ENCODE measurements at places on chromosomes 3 and 15. TPM values are rescaled to one million over a fixed set of nuclear protein-coding genes. Genes with fewer than 3 reads are reported as not detected.
A peak's percentile ranks its signal among the peaks of the same experiment; 100 is the strongest.

DNA sequence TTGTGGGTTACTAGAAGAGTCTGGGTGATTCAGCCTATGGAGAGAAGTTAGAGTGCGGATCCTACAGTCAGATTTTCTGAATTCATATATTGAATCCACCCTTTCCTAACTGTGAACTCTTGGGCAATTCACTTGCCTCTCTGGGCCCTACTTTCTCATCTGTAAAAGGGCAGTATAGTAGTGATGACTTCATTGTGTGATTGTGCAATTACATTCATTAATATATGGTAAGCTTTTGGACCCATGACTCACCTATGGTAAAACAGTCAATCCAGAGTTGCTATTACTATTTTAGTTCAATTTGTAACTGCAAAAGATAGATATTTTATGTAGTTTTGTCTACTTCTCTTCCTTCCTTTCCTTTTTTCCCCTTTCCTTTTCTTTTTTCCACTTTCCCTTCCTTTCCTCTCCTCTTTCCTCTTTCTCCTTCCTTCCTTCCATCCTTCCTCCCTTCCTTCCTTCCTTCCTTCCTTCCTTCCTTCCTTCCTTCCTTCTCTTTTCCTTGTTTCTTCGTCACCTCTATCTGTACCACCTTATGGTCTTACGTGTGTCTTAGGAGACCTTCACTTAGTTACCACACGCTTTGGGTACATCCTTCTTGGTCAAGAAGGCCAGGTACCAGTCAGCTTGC is 37.0 kb downstream of the GMNC start:
- no peaks in the 10 kb centered on the region for H3K4me1 ChIP-seq
- no peak for DNase-seq
- no peak overlapping the region for H3K27ac ChIP-seq
- H3K4me3 ChIP-seq = no peak overlapping the region

DNA sequence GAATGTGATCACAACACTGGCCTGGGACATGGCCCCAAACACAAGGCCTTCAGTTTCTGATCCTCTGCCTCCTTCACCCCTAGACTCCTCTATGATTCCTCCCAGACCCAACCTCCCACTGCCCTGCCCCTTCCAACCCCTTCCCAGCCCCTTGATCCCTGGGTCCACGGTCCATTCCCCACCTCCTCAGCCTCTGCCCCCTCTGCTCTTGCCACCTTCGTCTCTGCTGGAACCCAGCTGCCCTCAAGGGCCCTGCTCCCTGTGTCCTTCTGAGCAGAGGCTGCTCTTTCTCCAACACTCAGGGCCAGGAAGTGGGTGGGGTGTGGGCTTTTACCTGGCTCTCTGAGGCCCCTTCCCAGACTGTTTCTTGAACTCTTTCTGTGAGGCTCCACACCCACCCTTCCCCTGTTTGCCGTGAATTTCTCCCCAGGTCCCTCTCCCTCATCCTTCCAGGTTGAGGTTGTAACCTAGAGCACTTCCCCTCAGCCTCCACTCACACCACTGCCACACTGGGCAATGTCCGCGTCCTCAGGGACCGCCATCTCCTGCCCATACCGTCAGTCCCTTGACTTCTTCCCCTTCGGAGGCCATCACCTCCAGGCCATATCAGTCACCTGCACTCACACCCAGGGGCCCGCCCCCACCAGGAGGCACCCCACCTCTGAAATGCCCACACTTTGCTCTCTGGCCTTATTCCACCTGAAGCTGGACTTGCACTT is 18.7 kb upstream of the SLCO2A1 start:
- no peak overlapping the region for H3K4me3 ChIP-seq
- H3K36me3 ChIP-seq = no peaks in the 10 kb centered on the region
- no peaks in the 10 kb centered on the region for H3K27me3 ChIP-seq

- H3K27ac ChIP-seq = no peak overlapping the region
- H3K4me1 ChIP-seq = peaks cover 3% of the 10 kb centered on the region
- no peak for DNase-seq
- no peaks in the 10 kb centered on the region for H3K27me3 ChIP-seq
- H3K4me3 ChIP-seq = no peak overlapping the region
These were observed 5.8 kb upstream of the TOPAZ1 start for GRCh38 chr3:44235604-44236484.

Gene MEX3B
- 2.4 TPM for total RNA-seq

Gene LRRC15
- not detected for total RNA-seq

- peak overlapping the region; percentile 97 for H3K4me3 ChIP-seq
- H3K27me3 ChIP-seq = no peaks in the 10 kb centered on the region
- H3K4me1 ChIP-seq = peaks cover 9% of the 10 kb centered on the region
- H3K36me3 ChIP-seq = no peaks in the 10 kb centered on the region
These were observed 274 bp upstream of the ZCWPW2 start for GRCh38 chr3:28348265-28348628.

DNA sequence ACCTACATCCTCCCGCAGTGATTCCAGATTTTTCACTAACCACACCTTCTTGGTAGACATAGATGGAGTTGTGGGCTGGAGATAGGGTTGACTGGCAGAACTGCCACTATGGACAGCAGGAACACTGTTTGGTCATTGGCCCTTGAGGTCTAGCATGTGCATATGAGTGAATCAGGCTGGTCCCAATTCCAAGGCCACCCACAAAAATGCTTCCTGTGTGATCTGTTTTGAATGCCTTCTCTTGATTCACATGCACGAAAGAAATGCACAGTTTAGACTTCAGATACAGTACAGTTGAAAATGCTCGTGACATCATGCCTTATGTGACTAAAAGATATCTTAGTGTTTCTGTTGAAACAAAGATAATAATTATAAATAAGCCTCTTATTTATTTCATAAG is 285.8 kb upstream of the SEMA6D start:
- H3K36me3 ChIP-seq = no peaks in the 10 kb centered on the region
- no peak overlapping the region for H3K4me3 ChIP-seq
- no peaks in the 10 kb centered on the region for H3K4me1 ChIP-seq
- H3K27ac ChIP-seq = no peak overlapping the region
- H3K27me3 ChIP-seq = no peaks in the 10 kb centered on the region

Gene PML
- 68.7 TPM for total RNA-seq

Gene P2RY1
- total RNA-seq = 2.0 TPM

Gene GMPPB
- 27.5 TPM for total RNA-seq

- no peaks in the 10 kb centered on the region for H3K27me3 ChIP-seq
- H3K4me3 ChIP-seq = no peak overlapping the region
- DNase-seq = no peak
- H3K27ac ChIP-seq = no peak overlapping the region
These were observed 13.5 kb upstream of the ACSBG1 start for GRCh38 chr15:78247911-78248310.

DNA sequence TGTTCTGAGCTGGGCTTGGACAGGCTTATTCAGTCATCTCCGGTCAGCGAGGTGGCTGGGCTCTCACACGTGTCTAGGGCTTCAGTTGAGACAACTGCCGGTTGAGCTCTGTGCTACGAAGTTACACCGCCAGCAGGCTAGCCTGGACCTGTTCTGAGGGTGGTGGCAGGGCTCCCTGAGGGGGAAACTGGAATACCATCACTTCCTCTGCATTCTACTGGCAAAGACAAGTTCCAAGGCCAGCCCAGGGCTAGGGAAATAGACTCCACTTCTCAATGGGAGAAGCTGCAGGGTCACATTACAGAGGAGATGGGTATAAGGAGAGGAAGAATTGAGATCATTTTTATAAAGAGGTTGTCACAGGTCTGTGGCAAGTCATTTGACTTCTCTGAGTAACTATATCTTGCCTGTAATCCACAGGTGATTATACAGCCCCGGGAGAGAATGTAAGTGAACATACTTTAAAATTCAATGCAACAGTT is 106.8 kb upstream of the IL12A start:
- no peaks in the 10 kb centered on the region for H3K36me3 ChIP-seq
- no peaks in the 10 kb centered on the region for H3K27me3 ChIP-seq
- no peaks in the 10 kb centered on the region for H3K4me1 ChIP-seq
- H3K4me3 ChIP-seq = no peak overlapping the region
- DNase-seq = no peak
- no peak overlapping the region for H3K27ac ChIP-seq

- H3K27me3 ChIP-seq = no peaks in the 10 kb centered on the region
- H3K36me3 ChIP-seq = no peaks in the 10 kb centered on the region
- no peaks in the 10 kb centered on the region for H3K4me1 ChIP-seq
- H3K4me3 ChIP-seq = no peak overlapping the region
- H3K27ac ChIP-seq = no peak overlapping the region
- DNase-seq = no peak
These were observed 105.6 kb downstream of the NFKBIZ start for GRCh38 chr3:101954936-101955335.

- no peak overlapping the region for H3K4me3 ChIP-seq
- H3K27ac ChIP-seq = no peak overlapping the region
- no peak for DNase-seq
- H3K36me3 ChIP-seq = no peaks in the 10 kb centered on the region
These were observed 413.7 kb downstream of the LPP start for GRCh38 chr3:188567478-188568195.

DNA sequence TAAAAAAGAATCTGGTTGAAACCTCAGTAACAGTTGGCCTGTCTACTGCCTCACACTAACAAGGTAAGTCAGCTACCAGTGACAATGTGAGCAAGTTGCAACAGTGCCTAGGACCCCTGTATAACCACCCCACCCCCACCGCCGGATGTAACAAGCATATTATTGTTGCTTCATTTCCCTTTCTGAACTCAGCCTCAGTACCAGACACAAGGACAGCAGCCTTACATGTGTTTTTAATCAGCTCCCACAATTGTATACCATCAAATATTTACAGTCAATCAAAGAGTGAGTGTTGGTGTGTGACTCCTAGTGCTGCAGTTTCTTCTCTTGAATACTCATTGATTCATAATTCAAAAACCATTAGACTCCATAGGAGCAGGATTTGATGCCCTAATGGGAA is 96.4 kb downstream of the PYDC2 start:
- no peaks in the 10 kb centered on the region for H3K27me3 ChIP-seq
- DNase-seq = no peak
- no peak overlapping the region for H3K4me3 ChIP-seq
- H3K36me3 ChIP-seq = no peaks in the 10 kb centered on the region
- H3K4me1 ChIP-seq = no peaks in the 10 kb centered on the region
- no peak overlapping the region for H3K27ac ChIP-seq

DNA sequence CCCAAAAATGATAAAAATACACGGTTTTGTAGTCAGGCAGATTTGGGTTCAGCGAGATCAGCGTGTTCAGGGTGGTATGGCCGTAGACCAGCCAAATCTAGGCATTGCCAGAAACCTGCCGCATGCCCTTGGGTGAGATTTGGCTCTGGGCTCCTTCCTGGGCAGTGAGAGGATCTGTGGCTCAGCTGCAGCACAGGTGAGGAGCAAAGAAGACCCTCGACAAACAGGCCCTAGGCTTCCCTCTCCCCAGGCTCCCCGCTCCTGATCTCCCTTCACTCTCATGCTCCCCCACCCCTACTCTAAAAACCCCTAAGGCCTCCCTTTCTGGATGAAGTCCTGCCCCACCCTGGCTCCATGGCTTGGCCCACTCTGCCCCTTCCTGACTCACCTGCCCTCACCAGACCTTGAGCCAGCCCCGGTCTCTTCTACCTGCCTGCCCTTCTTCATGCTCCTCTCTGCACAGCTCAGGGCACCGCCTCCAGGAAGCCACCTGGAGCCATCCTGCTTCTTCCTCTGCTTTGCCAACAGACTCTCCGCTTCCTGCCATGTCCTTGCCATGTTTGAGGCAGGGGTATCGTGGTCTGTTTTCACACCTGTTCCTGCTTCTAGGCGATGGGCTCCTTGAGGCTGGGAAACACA is 88.1 kb downstream of the CORO2B start:
- no peaks in the 10 kb centered on the region for H3K4me1 ChIP-seq
- H3K27ac ChIP-seq = no peak overlapping the region
- H3K4me3 ChIP-seq = no peak overlapping the region
- H3K27me3 ChIP-seq = no peaks in the 10 kb centered on the region
- H3K36me3 ChIP-seq = no peaks in the 10 kb centered on the region
- DNase-seq = no peak

Gene ADGRG7
- total RNA-seq = not detected

- H3K4me3 ChIP-seq = no peak overlapping the region
- H3K36me3 ChIP-seq = peaks cover 34% of the 10 kb centered on the region
- no peak overlapping the region for H3K27ac ChIP-seq
- H3K4me1 ChIP-seq = no peaks in the 10 kb centered on the region
These were observed 20.9 kb upstream of the USF3 start for GRCh38 chr3:113717308-113717707.

GRCh38 chr15:96042734-96043224 is 287.7 kb upstream of the NR2F2 start:
- DNase-seq = no peak
- H3K27ac ChIP-seq = no peak overlapping the region
- peaks cover 6% of the 10 kb centered on the region for H3K27me3 ChIP-seq
- H3K4me1 ChIP-seq = no peaks in the 10 kb centered on the region
- no peak overlapping the region for H3K4me3 ChIP-seq
- H3K36me3 ChIP-seq = no peaks in the 10 kb centered on the region

- peak within 1 kb of the TSS; percentile 89 for H3K27ac ChIP-seq
- peak within 1 kb of the TSS; percentile 86 for H3K4me3 ChIP-seq
- peaks cover 56% of the 10 kb centered on the region for H3K4me1 ChIP-seq
- peak; percentile 85 for DNase-seq
These were observed at the start of gene PLCB2 for GRCh38 chr15:40307421-40308211. TSS of gene PLCB2 (minus strand) at chr15:40307935. CDS start at chr15:40307672, 263 bp downstream.

- H3K27ac ChIP-seq = no peak overlapping the region
- no peaks in the 10 kb centered on the region for H3K27me3 ChIP-seq
- DNase-seq = no peak
- H3K36me3 ChIP-seq = no peaks in the 10 kb centered on the region
- H3K4me3 ChIP-seq = no peak overlapping the region
These were observed 36.6 kb downstream of the LNP1 start for GRCh38 chr3:100437721-100438622.

GRCh38 chr3:186705882-186706780 is 11.0 kb upstream of the KNG1 start:
- DNase-seq = peak; percentile 69
- no peaks in the 10 kb centered on the region for H3K36me3 ChIP-seq
- no peak overlapping the region for H3K27ac ChIP-seq
- peaks cover 10% of the 10 kb centered on the region for H3K4me1 ChIP-seq

Gene PRICKLE2
- total RNA-seq = 0.07 TPM

DNA sequence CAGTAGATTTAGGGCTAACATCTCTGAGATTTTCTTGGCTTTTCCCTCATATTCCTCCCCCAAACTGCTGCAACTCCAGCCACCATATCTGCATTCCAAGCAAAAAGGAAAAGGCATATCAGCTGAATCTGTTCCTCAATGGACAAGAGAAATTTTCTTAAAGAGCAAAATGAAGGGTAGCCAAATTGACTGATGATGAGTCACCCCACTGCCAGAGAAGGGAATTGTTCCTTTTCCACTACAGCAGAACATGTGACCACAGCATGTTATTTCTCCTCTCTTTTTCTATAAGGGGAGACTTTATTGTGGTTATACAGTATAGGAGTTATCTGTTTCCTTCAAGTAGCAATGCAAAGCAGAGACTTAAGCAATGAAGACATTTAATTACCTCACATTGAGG is 172.5 kb downstream of the MTHFS start:
- H3K4me3 ChIP-seq = no peak overlapping the region
- H3K27me3 ChIP-seq = no peaks in the 10 kb centered on the region
- H3K27ac ChIP-seq = no peak overlapping the region
- H3K36me3 ChIP-seq = no peaks in the 10 kb centered on the region

Gene TM4SF1
- not detected for total RNA-seq

GRCh38 chr3:63979093-63979885 is 44.0 kb downstream of the PSMD6 start:
- H3K27me3 ChIP-seq = no peaks in the 10 kb centered on the region
- H3K4me1 ChIP-seq = peaks cover 36% of the 10 kb centered on the region
- peak overlapping the region; percentile 55 for H3K27ac ChIP-seq
- peaks cover 44% of the 10 kb centered on the region for H3K36me3 ChIP-seq
- H3K4me3 ChIP-seq = peak overlapping the region; percentile 9
- no peak for DNase-seq
